Renal pelvis (tissue), 12 donors: ENCODE measurements at places on chromosomes 6 and 20.

DNA sequence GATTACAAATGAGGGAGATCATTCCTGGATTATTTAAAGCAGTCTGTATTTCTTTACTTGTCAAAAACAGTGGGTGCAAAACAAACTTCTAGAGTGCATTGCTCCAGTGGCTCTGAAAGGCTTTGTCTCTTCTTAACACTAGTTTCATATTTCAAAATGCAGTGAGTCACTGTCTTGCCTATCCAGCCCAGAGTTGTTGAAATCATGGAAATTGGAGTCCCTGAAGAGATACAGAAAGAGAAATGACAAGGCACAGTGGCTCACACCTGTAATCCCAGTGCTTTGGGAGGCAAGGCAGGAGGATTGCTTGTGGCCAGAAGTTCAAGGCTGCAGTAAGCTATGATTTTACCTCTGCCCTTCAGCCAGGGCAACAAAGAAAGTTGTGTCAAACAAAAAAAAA is 11.3 kb downstream of the SLC2A12 start:
- DNase-seq, result no peak

DNA sequence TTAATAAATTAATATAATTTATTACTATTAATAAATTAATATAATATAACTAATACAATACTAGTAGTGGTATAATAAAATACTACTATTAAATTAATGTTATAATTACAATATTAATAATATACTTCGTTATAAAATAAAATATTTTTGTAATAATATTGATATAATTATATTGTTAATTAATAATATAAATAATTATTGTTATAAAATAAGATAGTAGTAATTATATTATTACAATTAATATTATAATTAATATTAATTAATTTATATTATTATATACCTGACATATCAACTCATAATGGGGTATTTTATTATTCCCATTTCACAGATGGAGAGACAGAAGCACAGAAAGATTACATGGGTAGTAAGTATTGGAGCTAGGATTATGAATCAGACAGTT is 8.9 kb downstream of the BEND6 start:
- DNase-seq, result no peak

DNA sequence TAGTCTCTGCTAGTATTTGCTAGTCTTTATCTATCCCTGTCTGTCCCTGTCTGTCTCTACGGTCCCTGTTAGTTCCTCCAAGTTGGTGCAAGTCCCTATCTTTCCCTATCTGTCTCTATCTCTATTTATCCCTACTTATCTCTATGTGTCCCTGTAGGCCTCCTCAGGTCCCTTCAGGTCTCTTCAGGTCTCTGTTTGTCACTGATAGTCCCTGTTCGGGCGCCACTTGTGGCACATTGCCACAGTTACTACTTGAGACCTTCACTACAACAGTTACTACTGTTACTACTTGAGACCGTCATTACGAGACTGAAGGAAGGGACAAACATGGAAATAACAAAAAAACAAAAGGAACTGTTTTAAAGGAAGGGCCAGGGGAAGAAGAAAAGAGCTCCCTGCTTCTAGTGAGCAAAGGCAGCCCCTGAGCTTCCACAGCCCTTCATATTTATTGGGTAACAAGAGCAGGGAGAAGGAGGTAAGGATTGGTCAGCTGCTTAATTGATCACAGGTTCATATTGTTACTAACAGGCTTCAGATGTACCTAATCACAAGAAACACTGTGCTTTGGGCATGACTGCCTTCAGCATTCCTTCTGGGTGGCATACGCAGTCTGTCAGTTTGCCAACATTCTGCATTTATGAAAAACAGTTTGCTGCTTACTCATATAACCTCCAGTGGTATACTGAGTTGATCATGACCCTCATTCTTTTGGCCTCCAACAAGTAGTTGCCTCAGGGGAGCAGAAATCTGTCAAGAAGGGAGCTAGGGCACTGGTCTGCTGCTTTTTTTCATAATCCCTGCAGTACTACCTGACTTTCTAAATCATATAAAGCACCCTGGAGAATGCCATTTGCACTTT is 8.4 kb downstream of the EPB41L2 start:
- DNase-seq, result no peak

DNA sequence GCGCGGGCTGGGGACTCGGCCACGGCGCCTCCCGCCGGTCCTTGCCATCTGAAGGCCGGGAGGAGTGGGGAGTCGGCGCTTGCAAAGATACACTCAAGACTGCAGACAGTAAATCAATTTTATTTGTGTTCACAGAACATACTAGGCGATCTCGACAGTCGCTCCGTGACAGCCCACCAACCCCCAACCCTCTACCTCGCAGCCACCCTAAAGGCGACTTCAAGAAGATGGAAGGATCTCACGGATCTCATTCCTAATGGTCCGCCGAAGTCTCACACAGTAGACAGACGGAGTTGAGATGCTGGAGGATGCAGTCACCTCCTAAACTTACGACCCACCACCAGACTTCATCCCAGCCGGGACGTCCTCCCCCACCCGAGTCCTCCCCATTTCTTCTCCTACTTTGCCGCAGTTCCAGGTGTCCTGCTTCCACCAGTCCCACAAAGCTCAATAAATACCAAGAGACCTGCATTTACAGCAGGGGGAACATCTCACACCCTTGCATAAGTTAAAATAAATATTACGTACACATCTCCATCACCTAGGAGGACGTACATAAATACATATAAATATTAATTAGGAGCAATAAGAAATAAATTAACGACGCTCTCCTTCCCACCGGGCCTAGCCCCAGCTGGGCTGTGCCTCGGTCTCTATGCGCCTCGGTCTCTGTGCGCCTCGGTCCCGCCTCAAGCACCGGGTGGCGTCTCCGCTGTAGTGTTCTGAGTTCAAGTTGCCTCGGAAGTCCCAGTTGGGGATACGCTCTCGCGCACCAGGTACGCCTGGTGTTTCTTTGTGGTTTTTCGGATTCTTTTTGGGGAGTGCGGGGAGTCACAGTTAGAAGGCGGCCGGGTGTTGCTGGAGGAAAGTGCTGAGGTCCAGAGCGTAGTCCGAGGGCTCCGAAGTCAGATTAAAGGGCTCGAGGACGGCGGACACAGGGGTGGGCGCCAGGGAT is 889 bp upstream of the FLOT1 start:
- DNase-seq, result no peak

GRCh38 chr20:10336959-10337729 is 96.9 kb downstream of the MKKS start:
- DNase-seq, result no peak

- no peak for DNase-seq
Observed at GRCh38 chr6:129009851-129010250, 126.9 kb downstream of the LAMA2 start.

DNA sequence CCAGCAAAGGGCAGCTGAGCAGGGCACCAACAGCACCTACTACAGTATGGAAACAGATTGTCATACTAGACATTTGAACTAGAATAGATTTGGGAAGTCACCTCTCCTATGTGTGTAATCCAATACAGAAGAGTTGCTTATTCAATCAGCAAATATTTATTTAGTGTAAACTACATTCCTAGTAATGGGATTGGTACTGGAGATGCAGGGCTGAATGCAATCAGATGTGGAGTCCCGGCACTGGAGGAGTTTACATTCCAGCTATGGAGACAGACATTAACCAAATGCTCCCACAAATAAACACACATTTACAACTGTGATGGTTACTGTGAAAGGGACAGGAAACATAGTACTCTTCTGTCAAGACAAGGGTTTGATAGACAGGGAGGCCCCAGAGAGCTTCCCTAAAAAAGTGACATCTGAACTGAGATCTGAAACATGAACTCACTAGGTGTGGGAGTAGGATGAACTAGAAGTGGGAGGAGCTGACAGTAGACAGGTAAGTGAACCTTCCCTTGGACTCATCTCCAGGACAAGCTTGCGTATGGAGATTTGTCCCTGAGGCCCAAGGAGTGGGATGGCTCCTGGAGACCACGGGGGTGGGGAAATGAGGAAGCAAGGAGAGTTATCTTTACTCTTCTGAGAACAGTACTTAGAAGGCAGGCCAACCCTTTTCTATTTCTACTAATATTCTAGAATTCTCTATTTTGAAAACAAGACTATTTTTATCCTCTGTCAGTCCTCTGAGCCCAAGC is 420.5 kb downstream of the MAFB start:
- no peak for DNase-seq

- no peak for DNase-seq
Observed at GRCh38 chr6:166242888-166243287, 65.3 kb downstream of the PRR18 start.

- no peak for DNase-seq
Observed at GRCh38 chr20:62308102-62308822, 5.5 kb downstream of the ADRM1 start.
